Stimulated activated CD8-positive, alpha-beta memory T cell treated with anti-CD3 and anti-CD28 coated beads, Interleukin-4, amount 100 ng/mL, for 1 hour (primary cell): ENCODE measurements at places on chromosomes 13 and 19.

GRCh38 chr13:94987081-94987480, 274.7 kb upstream of the SOX21 start:
- no peak for DNase-seq

DNA sequence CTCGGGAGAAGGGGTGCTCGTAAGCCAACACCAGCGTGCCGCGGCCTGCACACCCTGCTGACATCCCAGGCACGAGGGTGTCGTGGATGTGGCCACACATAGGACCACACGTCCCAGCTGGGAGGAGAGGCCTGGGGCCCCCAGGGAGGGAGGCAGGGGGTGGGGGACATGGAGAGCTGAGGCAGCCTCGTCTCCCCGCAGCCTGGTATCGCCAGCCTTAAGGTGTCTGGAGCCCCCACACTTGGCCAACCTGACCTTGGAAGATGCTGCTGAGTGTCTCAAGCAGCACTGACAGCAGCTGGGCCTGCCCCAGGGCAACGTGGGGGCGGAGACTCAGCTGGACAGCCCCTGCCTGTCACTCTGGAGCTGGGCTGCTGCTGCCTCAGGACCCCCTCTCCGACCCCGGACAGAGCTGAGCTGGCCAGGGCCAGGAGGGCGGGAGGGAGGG, 2.4 kb downstream of the IZUMO4 start:
- no peak for DNase-seq

DNA sequence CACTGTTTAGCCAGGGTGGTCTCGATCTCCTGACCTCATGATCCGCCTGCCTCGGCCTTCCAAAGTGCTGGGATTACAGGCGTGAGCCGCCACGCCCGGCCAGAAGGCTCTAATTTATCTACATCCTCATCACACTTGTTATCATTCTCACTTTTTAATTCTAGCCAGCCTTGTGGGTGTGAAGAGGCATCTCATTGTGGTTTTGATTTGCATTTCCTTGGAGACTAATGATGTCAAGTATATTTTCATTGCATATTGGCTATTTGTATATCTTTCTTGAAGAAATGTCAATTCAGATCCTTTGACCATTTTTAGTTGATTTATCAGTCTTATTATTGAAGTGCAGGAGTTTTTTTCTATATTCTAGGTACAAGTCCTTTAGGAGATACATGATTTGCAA, 27.7 kb upstream of the HIF3A start:
- no peak for DNase-seq

DNA sequence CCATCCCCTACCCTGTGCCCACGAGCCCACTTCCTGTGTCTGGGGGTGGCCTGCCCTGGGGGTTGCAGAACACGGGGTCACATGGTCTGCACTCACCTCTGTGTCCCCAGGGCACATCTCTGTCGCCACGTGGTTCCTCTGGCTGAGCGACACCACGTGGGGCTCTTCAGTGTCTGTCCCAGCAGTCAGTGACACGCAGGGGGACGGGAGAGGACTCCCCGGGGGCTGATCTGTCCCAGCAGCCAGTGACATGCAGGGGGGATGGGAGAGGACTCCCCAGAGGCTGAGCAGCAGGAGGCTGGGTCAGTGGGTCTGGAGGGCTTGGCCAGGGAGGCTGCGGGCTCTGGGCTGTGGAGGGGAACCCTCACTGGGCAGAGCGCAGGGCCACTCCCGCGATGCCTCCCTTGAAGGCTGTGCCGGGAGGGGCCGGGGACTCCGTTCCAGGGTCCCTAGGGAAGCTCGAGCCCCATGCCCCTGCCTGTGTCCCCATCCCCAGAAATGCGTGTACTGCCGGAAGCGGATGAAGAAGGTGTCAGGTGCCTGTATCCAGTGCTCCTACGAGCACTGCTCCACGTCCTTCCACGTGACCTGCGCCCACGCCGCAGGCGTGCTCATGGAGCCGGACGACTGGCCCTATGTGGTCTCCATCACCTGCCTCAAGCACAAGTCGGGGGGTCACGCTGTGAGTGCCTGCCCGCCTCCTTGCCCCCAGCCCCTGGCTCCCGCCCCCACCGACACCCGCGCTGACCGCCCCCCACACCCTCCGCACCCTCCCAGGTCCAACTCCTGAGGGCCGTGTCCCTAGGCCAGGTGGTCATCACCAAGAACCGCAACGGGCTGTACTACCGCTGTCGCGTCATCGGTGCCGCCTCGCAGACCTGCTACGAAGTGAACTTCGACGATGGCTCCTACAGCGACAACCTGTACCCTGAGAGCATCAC, 174.8 kb downstream of the KDM4B start:
- DNase-seq: no peak

- no peak for DNase-seq
Measured at GRCh38 chr19:10923260-10924112, 5.0 kb downstream of the YIPF2 start.

- no peak for DNase-seq
Measured at GRCh38 chr13:99282264-99283231, 24.4 kb upstream of the GPR18 start.

DNA sequence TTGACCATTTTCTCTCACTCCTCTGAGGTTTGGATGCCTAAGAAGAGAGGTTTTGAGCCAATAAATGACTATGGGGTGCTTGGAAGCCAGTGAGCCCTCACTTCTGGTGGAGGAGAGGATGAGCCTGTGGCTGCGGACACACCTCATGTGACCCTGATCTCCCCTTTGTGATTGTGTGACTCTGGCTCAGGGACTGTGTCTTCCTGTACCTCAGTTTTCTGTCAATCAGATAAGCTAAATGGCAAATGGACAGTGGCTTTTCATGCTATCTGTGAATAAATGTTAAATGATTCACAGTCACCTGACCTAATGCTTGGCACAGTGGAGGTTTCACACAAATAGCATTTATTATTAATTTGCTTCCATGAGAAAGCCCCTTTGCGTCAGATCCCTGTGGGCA, 2.7 kb downstream of the PSG8 start:
- no peak for DNase-seq

DNA sequence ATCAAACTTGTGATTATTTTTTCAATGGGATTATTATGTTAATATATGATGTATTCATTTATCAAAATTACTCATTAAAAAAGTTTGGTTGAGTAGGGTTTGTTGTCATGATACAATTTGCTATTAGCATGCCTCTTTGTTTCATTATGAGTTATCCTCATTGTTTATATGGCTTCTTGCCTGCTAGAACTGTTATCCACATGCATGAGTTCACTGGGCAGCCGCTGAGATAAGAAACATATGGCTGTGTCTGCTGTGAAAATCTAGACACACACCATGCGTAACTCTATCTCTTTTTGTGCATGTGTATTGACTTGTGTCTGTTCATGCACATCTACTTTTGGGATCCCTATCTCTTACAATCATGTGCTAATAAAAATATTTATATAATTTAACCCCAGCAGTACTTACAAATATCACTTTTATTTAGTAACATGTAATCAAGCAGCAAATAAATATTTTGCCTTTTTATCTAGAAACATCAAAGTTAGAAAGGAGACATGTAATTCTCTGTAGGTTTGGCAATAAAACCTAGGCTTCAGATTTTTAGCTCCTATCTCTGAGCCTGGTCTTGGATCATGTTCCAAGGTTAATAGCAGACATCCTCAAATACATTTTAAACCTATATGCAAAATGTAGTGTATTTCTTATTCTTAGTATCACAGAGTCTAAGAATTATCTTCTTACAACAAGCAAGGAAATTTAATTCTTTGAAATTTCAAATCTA, 11.2 kb upstream of the KLF12 start:
- no peak for DNase-seq

DNA sequence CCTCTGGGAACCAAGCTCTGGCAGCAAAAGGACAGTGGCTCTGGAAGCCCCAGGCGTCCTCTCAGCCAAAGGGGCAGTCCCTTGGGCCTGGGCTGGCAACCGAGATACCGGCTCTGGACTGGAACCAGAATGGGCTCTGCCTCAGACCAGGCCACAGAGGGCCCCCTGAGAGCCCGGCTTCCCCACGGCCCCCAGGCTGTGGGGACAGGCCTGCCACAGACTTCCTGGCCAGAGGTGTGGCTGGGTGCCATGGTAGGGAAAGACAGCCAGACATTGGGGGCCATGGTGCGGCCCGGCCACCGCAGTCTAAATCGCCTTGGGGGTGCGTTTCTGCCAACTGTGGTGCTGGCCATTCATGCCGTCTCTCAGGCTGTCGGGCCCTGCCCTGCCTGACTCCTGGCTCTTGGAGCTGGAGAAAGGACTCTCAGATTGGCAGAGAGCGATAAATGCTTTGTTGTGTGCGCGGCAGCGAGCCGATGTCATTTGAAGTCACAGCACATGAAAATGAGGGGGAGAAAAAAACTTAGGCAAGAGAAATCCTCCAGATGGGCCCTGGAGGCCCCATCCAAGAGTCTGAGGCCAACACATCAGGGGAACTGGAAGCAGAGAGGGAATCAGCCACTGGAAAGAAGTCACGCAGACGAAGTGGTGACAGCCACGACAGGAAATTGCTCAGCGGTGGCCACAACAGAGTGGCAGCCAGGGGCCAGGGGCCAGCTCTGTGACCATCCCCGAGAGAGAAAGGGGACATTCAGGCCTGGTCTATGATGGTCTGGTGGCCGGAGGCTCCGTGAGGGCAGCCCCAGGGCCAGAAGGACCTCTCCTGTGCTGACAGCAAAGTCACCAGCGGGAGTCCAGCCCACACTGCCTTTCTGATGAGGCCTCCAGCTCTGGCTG, 26.5 kb downstream of the SH3GL1 start:
- DNase-seq: no peak

- DNase-seq: no peak
Measured at GRCh38 chr19:17103177-17103576, 27.6 kb downstream of the MYO9B start.

DNA sequence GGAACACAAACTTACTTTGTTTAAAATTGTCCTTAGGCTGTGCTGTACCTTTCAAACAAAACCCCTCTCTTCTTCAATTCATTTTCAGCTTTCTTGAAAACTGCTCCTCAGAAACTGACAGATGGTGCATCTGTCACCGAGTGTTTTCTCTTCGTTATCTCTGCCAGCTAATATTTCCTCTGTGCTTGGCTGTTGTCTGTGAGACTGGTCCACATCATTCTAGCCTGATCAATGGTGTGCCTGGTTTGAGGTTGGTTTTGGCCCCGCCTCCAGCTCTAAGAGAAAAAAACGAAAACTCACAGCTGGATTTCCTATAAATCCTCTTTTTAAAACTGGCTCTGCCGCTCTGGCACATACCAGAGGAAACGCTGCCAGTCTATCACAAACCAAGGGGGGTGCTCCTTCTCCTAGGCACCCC, 79.7 kb downstream of the STARD13 start:
- no peak for DNase-seq

- no peak for DNase-seq
Measured at GRCh38 chr13:84121456-84121855, 239.2 kb upstream of the SLITRK1 start.

GRCh38 chr13:40052954-40053353, 397.5 kb downstream of the COG6 start:
- DNase-seq: no peak

DNA sequence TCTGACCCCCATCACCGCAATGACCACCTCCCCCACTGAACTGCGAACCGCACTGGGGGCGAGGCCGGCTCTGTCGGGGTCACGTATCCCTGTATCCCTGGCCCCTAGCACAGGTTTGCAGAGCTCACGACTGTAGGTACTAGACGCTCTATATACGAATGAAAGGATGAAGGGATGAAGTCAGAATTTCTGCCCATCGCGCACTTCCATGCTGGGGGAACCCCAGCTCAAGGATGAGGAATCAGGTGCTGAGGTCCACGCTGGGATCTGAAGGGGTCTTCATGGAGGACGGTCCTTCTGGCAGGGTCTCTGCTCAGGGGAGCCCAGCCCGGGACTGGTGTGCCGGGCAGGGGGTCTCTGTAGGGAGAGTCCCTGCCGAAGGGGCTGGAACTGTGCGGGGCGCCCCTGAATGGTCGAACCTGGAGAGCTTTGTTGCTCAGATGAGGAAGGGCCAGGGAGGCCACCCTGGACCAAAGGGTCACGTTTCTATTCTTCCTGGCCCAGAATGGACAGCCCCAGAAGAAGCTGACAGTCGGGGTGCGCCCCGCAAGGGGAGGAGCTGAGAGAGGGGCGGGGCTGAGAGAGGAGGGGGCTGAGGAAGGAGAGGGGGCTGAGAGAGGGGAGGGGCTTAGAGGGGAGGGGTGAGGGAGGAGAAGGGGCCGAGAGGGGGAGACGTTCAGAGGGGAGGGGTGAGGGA, 37.9 kb upstream of the SEMA6B start:
- DNase-seq: no peak

- DNase-seq: no peak
Measured at GRCh38 chr13:20701461-20701860, 2.0 kb upstream of the IL17D start.
